ENCODE measurements at places on chromosomes 3 and 15. TPM values are rescaled to one million over a fixed set of nuclear protein-coding genes. Genes with fewer than 3 reads are reported as not detected.
A peak's percentile ranks its signal among the peaks of the same experiment; 100 is the strongest.

DNA sequence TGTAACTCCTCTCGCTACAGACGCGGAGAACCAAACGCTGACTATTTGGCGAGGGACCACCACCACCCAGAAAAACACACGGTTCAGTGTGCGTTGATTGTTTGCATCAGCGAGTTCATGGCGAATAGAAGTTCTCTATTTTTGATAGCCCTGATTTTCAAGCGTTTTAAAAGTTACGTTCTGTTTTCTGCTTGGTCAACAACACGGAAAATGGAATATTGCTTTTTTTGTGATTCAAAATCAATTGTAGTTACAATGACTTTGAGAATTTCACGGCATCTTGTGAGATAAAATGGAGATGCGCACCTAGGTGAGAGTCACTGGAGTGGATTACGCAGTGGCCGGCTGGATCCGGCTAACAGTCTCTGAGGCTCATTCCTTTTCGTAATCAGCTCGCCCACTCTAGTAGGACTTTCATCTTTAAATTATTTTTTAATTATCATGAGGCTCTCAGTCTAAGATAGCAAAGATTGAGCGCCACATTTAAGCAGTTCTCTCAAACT lies 54.8 kb downstream of the CCDC54 start:
- no peak for DNase-seq

The NR1I2 gene
- not detected for total RNA-seq

GRCh38 chr15:42919799-42920518 lies 619 bp downstream of the TTBK2 start:
- no peak for DNase-seq

The C15orf62 gene
- not detected for total RNA-seq

GRCh38 chr3:72483554-72484104 lies 364.6 kb downstream of the SHQ1 start:
- no peak for DNase-seq

- DNase-seq: no peak
These were observed 1.3 kb downstream of the GABRA5 start for GRCh38 chr15:26868029-26868685.

DNA sequence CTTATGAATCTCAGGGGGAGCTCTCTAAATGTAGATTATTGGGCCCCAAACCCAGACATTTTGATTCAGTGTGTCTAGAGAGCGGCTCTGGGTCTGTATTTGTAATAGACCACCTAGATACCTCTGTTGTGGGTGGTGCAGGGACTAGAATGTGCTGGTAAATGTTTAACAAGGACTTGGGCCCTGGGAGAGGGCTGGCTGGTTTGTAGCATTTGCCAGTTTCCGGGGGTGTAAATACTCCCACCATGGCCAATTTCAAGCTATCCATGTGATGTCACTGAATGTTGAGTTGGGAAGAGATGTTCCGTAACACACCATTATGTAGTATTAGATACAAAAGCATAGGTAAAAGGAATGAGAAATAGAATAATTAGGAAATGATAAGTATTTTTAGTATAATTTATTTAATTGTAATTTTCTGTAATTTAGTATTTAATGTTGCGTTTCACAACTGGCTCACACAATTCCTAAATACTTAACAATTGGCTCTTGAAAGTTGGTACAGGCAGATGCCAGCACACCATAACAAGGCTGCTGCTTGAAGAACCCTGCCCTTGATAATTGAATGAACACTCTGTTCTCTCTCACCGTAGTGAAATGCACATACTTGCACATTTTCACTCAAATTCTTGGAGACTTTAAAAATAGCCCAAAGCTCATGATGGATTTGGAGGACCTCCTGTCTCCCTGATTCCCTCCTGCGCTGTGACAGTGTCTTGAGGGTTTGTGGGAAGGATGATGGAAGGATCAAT lies 359.2 kb upstream of the PROK2 start:
- no peak for DNase-seq

The TMC3 gene
- not detected for total RNA-seq

GRCh38 chr3:51712511-51712931 lies 5.7 kb downstream of the GRM2 start:
- DNase-seq: no peak

- no peak for DNase-seq
These were observed 191.4 kb downstream of the MEIS2 start for GRCh38 chr15:36908991-36909390.

- DNase-seq: peak; percentile 7
These were observed 199.5 kb upstream of the LMCD1 start for GRCh38 chr3:8301977-8302735.

- DNase-seq: no peak
These were observed 31.6 kb downstream of the SAXO2 start for GRCh38 chr15:82294061-82294690.

DNA sequence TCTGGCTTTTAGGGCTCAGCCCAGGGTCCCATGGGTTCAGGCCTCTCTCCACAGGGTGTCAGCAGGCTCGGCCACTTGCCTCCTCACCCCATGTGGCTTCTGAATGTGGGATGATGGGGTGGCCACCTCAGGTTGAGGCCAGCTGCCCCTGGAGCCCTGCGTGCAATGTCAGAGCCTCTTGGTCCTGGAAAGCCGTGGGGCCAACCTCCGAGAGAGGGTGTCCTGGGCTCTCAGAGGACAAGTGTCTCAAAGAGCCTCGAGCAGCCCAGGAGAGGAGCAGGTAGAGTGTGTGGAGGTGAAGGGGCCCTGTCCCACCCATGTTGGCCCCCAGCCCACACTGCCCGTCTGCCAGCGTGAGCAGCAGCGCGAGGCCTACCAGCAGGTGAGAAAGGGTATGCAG lies 86.0 kb downstream of the PLXNA1 start:
- no peak for DNase-seq

DNA sequence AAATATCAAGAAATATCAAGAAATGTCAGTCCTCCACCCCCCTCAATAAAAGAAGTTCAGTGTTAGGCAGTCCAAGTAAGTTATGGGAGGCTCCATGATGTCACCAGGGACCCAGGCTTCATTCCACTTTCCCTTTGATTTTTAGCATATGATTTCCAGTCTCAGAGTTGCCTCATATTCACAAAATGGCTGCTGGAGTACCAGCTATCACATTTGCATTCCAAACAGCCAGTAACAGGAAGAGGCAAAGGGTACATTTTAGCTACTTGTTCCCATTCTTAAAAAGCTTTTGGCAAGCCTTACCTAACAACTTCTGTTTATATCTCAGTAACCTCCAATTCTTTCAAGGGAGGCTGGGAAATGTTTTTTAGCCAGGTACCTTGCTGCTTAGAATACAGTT lies 13.4 kb upstream of the KLF13 start:
- no peak for DNase-seq

- DNase-seq: no peak
These were observed 13.1 kb upstream of the RNF7 start for GRCh38 chr3:141725036-141725435.

GRCh38 chr15:75229191-75230015 lies 27.7 kb downstream of the C15orf39 start:
- no peak for DNase-seq

The LMLN gene
- 7.4 TPM for total RNA-seq

GRCh38 chr3:32048487-32049182 lies 57.8 kb upstream of the GPD1L start:
- no peak for DNase-seq

The ACTC1 gene
- total RNA-seq: not detected

DNA sequence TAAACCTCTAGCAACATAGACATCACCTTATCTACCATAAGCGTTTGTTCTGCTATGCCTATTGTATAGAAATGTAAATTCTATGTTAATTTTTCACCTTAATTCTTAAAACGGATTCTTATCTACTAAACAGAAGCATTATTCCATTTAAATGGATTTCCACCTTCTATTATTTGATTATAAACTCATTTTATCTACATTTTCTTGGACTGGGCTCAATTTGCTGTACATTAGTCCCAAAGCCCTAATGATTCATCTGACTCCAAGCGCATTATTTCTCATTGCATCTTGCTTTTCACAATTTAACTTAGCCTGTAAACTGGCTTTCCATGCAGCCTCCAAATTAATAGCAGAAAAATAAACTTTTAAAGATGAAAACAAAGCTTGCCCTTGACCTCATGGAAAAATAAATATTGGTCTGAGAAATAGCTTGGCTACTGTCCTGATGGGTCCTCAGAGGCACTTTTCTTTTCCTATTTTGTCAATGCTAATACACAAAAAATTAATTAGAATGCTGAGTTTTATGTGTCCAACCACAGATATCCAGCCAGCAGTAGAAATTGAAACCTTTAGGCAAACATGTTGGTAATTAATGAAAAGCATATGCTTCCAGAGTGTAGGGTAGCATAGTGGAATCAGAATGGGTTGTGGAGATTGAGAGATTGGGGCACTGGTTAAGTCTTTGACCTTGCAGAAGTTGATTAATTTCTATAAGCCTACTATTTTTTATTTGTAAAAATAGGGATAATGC lies 81.4 kb upstream of the CFAP20DC start:
- DNase-seq: no peak

The MEGF11 gene
- total RNA-seq: 0.73 TPM

GRCh38 chr15:57028176-57028575 lies 109.7 kb downstream of the TCF12 start:
- no peak for DNase-seq

The CDHR4 gene
- total RNA-seq: not detected

DNA sequence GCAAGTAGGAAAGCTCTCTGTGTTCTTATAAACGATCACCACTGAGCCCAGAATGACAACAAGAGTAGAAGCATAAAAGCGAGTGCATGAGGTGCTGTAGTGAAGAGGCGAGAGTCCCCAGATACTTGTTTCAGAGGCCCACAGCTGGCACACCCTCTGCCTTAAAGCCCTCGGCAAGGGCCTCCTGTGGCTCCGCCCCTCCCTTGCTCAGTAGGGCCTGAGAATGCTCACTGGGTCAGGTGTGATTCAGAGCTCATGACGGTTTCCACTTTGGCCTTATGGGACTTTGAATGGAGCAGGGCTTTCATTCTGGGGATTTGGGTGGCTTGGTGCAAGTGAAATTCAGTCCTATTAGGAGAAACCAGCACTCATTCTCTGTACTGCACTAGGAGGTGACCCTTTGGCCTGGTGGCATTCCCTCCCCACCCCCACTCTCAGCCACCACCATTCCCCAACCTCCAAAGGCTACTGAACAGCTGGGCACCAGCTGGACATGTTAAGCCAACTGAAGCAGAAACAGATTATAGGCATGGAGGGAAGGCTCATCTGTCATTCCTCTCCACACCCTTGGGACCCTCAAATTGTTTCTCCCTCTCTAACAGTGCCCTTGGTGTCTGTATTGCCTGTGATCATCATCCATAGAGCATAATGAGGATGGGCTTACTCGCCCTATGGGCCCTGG lies 109.6 kb upstream of the CTDSPL start:
- no peak for DNase-seq

- DNase-seq: no peak
These were observed 295.7 kb upstream of the LMCD1 start for GRCh38 chr3:8205881-8206280.

The RTP1 gene
- not detected for total RNA-seq

DNA sequence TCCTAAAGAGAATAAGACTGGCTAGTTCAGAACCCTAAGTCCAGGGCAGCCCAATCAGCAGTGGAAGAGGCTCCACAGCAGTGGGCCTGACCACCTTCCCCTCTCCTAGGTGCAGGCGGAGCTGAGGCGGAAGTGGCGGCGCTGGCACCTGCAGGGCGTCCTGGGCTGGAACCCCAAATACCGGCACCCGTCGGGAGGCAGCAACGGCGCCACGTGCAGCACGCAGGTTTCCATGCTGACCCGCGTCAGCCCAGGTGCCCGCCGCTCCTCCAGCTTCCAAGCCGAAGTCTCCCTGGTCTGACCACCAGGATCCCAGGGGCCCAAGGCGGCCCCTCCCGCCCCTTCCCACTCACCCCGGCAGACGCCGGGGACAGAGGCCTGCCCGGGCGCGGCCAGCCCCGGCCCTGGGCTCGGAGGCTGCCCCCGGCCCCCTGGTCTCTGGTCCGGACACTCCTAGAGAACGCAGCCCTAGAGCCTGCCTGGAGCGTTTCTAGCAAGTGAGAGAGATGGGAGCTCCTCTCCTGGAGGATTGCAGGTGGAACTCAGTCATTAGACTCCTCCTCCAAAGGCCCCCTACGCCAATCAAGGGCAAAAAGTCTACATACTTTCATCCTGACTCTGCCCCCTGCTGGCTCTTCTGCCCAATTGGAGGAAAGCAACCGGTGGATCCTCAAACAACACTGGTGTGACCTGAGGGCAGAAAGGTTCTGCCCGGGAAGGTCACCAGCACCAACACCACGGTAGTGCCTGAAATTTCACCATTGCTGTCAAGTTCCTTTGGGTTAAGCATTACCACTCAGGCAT lies 33.7 kb downstream of the VIPR1 start:
- no peak for DNase-seq

- no peak for DNase-seq
These were observed 184.1 kb upstream of the TLE3 start for GRCh38 chr15:70281811-70282307.

- no peak for DNase-seq
These were observed 254.5 kb upstream of the ROPN1 start for GRCh38 chr3:124246376-124246775.

The ISLR gene
- total RNA-seq: 0.39 TPM

- DNase-seq: no peak
These were observed 64.7 kb upstream of the IL12A start for GRCh38 chr3:159923956-159924355.

DNA sequence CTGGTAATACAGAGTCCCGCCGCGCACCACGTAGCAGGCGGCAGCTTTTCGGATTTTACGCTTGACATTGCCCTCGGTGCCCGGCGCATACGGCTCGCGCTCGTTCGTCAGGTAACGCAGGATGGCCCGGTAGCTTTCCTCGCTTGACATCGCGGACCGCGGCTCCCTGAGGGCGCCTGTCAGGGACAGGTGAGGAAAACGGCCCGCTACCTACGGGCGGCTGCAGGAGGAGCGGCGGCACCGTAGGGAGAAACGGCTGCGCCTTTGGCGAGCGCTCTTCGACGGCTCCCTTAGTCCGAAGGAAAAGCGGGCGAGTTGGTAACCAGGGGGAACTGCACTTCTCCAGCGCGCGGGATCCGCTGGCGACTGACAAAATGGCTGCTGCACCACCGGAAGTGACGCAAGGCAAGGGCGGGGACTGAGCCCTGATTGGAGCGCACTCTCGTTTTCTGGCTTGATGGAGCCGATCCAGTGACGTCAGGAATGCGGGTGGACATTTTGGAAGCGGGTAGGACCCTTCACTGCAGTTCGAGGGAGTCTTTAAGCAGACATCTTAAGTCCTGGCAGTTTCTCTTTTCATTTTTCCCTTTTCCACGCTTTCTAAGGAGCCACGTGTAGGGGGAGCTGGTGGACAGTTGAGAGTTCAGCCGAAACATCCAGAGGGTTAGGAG lies at the start of gene ZBTB11:
Gene ZBTB11, minus strand, starts transcription at position 368 of the 671 bp plus-strand sequence. Its CDS starts 218 bp downstream, at position 150.
- DNase-seq: peak; percentile 100

GRCh38 chr3:134155446-134155845 lies 95.2 kb downstream of the RYK start:
- DNase-seq: no peak

- no peak for DNase-seq
These were observed 142.1 kb upstream of the CMC1 start for GRCh38 chr3:28099296-28099695.

The TCTA gene
- 18.4 TPM for total RNA-seq

- no peak for DNase-seq
These were observed 36.7 kb upstream of the BLM start for GRCh38 chr15:90680371-90680935.

The IMPG2 gene
- total RNA-seq: 0.99 TPM

GRCh38 chr15:97501291-97501690 lies 459.2 kb upstream of the ARRDC4 start:
- DNase-seq: no peak
